ENCODE measurements at places on chromosomes 3 and 15. TPM values are rescaled to one million over a fixed set of nuclear protein-coding genes. Genes with fewer than 3 reads are reported as not detected.

Gene CXCR6
- total RNA-seq = 2.0 TPM

Gene ZNF662
- 5.0 TPM for total RNA-seq

Gene EXD1
- not detected for total RNA-seq

Gene FYCO1
- total RNA-seq = 17.6 TPM

DNA sequence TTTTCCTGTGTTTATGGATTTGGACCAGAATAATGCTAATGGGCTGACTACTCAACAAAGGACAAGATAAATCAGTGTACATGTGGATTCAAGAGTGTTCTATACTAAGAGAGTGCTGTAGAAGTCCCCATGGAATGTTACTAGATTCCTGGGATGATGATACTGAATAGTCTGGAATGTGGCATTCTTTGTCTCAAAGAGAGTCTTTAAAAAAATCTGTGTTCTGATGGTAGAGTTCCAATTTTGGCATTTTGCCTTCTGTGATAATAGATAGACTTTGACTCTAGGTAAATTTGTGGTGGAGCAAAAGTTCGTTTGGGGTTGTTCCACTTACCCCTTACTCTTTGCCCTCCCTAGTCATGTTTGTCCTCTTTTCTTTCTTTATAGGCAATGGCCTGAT, 43.7 kb downstream of the NMD3 start:
- DNase-seq = no peak

DNA sequence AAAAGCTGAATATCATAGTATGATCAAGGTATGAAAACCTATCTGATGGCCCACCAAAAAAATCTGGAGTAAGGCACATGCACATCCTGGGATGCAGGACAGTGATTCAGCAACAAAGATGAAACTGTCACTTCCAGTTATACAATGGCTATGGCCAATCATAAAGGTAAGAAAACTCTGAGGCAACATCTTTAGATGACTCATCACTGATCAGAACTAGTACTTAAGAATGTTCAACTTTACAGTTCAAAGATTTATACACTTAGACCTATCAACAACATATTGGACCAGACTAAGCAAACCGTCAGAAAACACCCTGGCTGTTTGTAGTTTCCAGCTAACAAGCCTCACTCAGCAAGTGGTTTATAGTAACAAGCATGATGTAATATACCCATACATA, 21.3 kb upstream of the PLCH1 start:
- DNase-seq = no peak

GRCh38 chr15:69576948-69577351, 124.3 kb downstream of the RPLP1 start:
- no peak for DNase-seq

- no peak for DNase-seq
These were observed 92.1 kb upstream of the TSPAN3 start for GRCh38 chr15:77162872-77163633.
